T-helper 22 cell (primary cell): ENCODE measurements at places on chromosomes 2 and 18.

DNA sequence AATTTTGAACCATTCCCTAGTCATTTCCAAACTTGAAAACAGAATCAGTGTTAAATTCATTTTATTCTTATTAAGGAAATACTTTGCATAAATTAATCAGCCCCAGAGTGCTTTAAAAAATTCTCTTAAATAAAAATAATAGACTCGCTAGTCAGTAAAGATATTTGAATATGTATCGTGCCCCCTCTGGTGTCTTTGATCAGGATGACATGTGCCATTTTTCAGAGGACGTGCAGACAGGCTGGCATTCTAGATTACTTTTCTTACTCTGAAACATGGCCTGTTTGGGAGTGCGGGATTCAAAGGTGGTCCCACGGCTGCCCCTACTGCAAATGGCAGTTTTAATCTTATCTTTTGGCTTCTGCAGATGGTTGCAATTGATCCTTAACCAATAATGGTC, 5.5 kb upstream of the MROH2A start:
- DNase-seq = no peak

GRCh38 chr2:139605668-139606067, 825.5 kb upstream of the NXPH2 start:
- DNase-seq = no peak

- no peak for DNase-seq
Observed at GRCh38 chr18:9766076-9766481, 58.0 kb downstream of the RAB31 start.

- DNase-seq = no peak
Observed at GRCh38 chr2:237128026-237128703, 42.5 kb downstream of the COPS8 start.
